ENCODE measurements at places on chromosomes 6 and 20.

GRCh38 chr6:158042245-158042798 lies 60.7 kb downstream of the SYNJ2 start:
- no peak for DNase-seq

DNA sequence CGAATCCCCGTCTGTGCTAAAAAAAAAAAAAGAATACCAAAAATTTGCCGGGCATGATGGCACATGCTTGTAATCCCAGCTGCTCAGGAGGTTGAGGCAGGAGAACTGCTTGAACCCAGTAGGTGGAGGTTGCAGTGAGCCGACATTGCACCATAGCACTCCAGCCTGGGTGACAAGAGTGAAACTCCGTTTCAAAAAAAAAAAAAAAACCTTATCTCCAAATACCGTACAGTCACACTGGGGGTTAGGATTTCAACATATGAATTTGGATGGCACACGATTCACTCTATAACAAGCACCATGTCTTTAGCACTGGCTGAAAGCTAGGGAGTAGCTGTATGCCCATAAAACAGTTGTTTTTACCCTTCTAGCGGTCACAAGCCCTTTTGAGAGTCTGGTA lies 3.8 kb downstream of the SMIM13 start:
- no peak for DNase-seq

DNA sequence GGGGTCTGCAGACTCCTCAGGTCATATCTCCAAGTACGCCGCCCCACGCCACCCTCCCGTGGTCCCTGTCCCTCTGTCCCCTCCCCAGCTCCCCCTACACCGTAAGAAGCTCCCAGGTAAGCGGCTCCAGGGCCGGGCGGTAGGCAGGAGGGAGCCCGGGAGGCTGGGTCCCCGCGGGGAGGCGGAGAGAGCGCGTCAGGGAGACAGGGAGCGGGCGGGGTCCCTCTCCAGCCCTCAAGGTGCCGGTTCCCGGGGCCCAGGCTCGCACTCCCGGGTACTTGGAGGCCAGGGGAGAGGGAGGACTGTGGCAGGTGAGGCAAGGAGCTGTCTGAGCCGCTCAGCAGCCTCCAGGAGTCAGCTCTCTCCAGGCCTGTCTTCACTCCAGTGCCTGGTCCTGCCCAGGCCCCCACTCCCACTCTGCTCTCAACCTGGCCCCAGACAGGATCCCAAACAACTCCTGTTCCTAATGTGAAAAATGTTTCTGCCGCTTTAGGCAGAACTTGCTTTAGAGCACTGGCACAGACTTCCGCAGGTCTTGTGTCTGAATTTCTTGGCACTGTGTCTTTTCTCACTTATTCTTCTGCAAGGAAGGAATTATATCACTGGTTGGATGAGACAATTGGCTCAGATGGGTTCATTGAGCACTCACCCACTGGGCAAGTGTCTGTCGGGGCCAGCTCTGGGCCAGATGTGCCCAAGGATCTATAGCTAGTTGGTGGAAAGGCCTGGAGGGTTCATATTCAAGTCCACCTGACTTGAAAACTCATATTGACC lies 36.6 kb downstream of the HLA-G start:
- DNase-seq: no peak

- DNase-seq: peak; percentile 12
Observed at GRCh38 chr20:36273414-36274180, 32.5 kb upstream of the DLGAP4 start.

GRCh38 chr6:158631678-158632537 lies 12.6 kb downstream of the DYNLT1 start:
- no peak for DNase-seq

DNA sequence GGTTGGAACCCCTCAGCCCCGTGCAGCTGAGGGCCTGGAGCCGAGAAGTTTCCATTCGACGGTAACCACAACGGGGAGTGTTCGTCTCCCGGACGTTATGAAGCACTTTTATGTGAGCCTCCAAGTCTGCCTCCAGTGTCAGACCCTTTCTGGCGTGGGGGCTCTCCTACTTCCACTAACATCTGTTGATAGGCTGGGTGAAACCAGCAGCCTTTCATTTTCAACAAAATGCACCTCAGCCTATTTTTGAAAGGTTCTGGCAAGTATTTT lies 257.4 kb downstream of the THBS2 start:
- no peak for DNase-seq

DNA sequence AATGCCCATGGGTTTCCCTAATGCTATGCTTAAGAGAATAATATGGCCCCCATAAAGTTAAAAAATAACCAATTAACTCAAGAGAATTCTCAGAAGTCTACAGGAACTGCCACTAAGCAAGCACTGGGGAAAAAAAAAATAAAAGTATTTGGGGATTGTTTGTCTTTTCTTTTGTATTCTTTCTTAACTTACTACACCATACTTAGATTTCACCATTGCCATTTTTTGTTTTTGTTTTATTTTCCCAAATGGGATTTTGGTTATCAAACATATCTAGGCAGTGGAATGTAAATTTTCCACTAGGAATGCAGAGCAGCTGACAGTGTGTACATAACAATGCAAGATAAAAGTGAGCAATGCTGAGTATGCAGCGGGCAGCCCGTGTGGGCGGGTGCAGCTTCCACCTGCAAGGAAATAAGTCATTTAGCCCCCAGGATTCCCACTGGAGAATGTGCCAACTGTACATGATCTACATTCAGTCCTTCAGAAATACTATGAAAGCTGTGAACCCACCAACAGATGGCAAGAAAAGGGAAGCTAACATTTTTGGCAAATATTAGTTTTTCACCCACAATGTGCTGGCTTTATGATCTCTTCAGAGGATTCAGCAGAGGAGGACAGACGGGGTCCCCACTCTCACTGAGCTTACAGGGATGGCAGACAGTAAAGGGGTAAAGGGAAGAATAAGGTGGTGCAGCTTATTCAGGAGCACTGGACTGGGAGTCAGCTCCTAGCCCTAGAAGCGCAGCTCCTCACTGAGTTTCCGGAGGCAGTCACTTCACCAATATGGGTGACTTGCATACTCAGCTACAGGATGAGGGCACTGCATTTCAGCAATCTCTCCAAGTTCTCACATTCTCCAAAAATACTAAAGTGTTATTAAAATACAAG lies 44.4 kb downstream of the DCDC2 start:
- DNase-seq: no peak

GRCh38 chr6:154754152-154754551 lies 20.9 kb downstream of the SCAF8 start:
- no peak for DNase-seq

DNA sequence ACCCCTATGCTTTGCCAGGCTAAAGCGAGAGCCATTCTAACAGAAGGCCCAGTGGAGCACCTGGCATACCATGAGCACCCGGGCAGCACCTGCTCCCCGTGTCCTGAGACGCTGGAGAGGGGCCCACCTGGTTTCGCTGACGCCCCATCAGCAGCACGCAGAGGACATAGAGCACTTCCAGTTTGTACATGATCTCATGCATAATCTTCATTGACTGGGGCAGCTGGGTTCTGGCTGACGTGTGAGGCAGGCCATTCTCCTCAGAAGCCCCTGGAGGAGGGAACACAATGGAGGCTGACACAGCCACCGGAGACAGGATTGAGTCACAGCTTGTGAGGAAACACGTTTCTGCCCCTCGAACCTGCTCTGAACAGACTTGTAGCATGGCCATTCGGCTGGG lies 65.4 kb downstream of the MYH7B start:
- DNase-seq: no peak

DNA sequence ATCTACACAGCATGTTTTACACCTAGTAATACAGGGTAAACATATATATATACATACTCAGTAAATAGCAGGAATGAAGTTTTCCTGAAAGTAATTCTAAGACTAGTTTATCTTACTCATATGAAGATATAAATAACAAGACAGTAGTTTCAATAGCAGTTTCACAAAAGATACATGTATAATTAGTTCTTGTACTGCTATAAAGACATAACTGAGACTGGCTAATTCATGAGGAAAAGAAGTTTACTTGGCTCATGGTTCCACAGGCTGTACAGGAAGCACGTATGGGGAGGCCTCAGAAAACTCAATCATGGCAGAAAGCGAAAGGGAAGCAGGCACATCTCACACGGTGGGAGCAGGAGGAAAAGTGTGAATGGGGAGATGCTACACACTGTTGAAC lies 16.9 kb downstream of the RARS2 start:
- DNase-seq: no peak

DNA sequence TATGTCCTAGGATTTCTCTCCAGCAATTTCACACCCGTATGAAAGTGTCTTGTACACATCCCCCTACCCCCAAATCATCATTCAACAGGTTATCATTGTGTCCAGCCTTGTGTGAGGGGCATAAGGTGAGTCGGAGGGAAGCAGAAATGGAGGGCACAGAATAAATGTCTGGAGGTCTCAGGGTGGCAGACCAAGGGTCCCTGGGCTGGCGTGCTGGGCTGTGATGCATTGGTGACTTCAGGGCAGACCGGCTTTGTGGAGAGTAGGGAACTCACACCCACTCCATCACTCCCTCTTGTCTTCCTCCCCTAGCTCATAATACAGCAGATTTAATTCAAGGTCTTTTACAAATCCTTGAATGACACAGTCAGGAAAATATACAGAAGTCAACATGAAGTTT lies 191.7 kb upstream of the PMEPA1 start:
- no peak for DNase-seq

DNA sequence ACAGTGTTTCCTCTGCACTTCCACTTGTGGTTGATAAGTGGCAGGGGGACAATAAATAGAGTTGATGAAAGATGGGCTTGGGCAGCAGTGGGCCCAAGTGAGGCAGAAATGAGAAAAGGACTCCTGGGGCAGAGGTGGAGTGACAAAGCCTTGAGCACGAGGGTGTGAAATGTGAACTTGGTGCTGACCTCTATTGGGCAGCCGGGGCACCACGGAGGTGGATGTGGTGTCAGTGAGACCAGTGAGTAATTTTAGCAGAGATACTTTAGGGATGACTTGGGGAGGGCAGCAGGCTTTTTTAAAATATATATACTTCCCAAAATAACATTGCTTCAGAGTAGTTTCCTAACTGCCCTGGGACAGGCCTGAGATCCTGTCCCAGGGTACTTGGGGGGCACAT lies 30.6 kb upstream of the MYLK2 start:
- no peak for DNase-seq

GRCh38 chr6:31423550-31423949 lies 20.2 kb downstream of the MICA start:
- DNase-seq: no peak
